NCI-H774 (cell line): ENCODE measurements at places on chromosomes 4 and X.

DNA sequence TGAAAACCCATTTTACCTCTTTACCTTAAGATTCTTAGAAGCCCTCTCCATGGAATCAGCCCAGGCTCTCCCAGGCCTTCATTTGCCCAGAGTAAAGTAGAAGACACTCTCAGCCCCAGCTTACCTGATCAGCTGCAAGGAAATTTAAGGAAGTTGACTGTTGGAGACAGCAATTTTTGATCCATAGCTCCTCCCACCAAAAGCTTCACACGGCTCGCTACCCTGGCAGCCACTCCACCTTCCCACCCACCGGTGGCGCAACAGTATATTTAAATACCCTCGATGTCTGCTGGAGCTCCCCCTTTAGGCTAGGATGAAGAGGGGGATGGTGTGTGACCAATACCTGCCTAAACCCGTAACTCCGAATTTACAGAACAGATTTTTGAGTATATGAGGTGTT, 75.4 kb downstream of the MBNL3 start:
- DNase-seq: no peak

GRCh38 chr4:90845777-90846176, 718.6 kb downstream of the CCSER1 start:
- DNase-seq: no peak

GRCh38 chrX:13081395-13082205, 37.2 kb upstream of the FAM9C start:
- DNase-seq: no peak

DNA sequence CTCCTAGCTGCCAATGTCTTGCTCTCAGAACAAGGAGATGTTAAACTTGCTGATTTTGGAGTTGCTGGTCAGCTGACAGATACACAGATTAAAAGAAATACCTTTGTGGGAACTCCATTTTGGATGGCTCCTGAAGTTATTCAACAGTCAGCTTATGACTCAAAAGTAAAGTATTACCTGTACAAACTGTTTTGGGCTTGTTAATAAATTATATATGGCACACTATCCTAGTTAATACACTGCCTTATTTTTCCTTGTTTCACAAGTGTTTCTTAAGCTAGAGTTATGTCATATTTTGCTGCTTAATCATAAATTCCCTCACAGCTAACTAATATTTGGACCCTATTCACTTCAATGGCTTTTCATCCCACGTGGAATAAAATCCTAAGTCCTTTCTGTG, 45.3 kb downstream of the STK26 start:
- DNase-seq: no peak

- no peak for DNase-seq
Measured at GRCh38 chrX:3227526-3227925, 118.9 kb downstream of the MXRA5 start.
